IPS DF 6.9 (cell line): ENCODE measurements at places on chromosomes 1 and 21.
A peak's percentile ranks its signal among the peaks of the same experiment; 100 is the strongest.

DNA sequence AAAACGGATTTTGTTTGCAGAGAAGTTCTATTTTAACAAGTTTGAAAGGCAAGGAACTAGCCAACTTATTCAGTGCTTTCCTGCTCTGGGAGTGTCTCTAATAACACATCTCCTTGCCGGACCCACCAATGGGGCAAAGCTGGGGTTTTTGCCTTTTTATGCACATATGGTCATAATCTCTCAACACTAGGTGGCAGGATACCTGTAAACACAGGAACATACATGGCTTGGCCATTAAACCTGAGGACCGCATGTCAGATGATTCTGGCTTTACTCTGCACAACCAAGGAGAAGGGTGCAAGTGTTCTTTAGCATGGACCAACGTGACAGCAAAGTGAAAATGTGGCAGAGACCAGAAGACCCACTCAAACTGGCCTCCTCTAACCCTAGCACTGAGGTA lies 4.9 kb downstream of the TMEM9 start:
- H3K36me3 ChIP-seq, result peaks cover 34% of the 10 kb centered on the region; the same call in 1 of the 2 replicates
- H3K27ac ChIP-seq, result no peak overlapping the region
- H3K4me1 ChIP-seq, result no peaks in the 10 kb centered on the region
- H3K27me3 ChIP-seq, result no peaks in the 10 kb centered on the region
- no peak for DNase-seq
- H3K4me3 ChIP-seq, result no peak overlapping the region

DNA sequence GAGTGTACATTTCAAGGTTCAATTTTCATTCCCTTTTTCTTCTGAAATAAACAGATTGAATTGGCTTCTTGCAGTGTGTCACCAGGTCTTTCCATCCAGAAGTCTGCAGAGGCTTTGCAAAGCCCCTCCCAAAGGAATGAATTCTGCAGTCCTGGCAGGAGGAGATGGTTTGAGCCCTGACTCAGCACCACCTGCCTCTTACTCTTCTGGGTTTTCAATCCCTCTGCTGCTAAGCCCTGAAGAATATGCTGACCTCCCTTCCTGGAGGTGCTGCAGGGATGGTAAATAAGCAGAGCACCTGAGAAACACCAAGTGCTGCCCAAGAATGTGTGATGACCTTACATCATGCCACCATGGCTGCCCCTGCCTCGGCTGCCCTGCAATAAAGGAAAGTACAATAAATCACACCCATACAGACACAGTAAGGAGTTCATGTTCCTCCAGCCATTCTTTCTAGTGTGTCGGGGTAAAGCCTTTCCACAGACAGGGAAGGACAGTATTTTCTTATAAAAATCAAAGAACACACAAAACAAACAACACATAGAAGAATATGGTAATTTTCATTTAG lies 209.2 kb downstream of the ZNF326 start:
- no peaks in the 10 kb centered on the region for H3K36me3 ChIP-seq
- no peaks in the 10 kb centered on the region; the same call in 1 of the 2 replicates for H3K27me3 ChIP-seq
- DNase-seq, result no peak
- H3K4me3 ChIP-seq, result no peak overlapping the region
- H3K27ac ChIP-seq, result no peak overlapping the region

GRCh38 chr1:229507502-229507901 lies 639 bp downstream of the NUP133 start:
- H3K36me3 ChIP-seq, result no peaks in the 10 kb centered on the region
- no peaks in the 10 kb centered on the region for H3K4me1 ChIP-seq
- no peaks in the 10 kb centered on the region for H3K27me3 ChIP-seq
- H3K4me3 ChIP-seq, result peak overlapping the region; percentile 89
- no peak for DNase-seq

- H3K27me3 ChIP-seq, result no peaks in the 10 kb centered on the region
- no peak overlapping the region for H3K4me3 ChIP-seq
- H3K4me1 ChIP-seq, result peaks cover 19% of the 10 kb centered on the region
- no peak overlapping the region for H3K27ac ChIP-seq
These were observed 114.4 kb downstream of the CASZ1 start for GRCh38 chr1:10682108-10682445.

GRCh38 chr1:59552007-59552406 lies 255.1 kb downstream of the FGGY start:
- H3K4me3 ChIP-seq, result no peak overlapping the region
- no peak for DNase-seq
- H3K4me1 ChIP-seq, result no peaks in the 10 kb centered on the region; the same call in 1 of the 2 replicates
- no peak overlapping the region for H3K27ac ChIP-seq
- no peaks in the 10 kb centered on the region for H3K36me3 ChIP-seq
- no peaks in the 10 kb centered on the region for H3K27me3 ChIP-seq

GRCh38 chr1:30406996-30407864 lies 316.2 kb downstream of the MATN1 start:
- H3K4me3 ChIP-seq, result no peak overlapping the region
- no peaks in the 10 kb centered on the region for H3K36me3 ChIP-seq
- DNase-seq, result no peak
- H3K27me3 ChIP-seq, result no peaks in the 10 kb centered on the region

GRCh38 chr1:198623752-198624647 lies 14.8 kb upstream of the PTPRC start:
- no peaks in the 10 kb centered on the region for H3K27me3 ChIP-seq
- H3K4me1 ChIP-seq, result no peaks in the 10 kb centered on the region
- no peak overlapping the region for H3K27ac ChIP-seq
- no peak for DNase-seq
- H3K4me3 ChIP-seq, result no peak overlapping the region

DNA sequence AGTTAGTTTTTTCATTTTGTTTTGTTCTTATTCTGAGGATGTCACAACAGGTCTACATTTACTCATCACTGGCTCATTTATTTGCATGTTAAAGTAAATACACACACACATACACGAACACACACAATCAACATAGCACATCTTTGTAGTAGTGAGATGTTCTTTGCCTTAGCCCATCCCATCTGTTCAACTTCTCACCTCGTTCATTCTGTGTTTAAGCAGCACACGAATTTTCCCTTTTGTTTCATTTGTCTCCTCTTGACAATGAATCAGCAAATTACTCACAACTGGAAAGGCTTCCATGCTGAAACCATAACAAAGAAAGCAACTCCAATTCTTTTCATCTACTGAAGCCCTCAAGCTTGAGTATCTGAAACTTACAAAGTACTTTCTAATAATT lies 133.3 kb upstream of the CHRM3 start:
- H3K4me1 ChIP-seq, result no peaks in the 10 kb centered on the region
- no peaks in the 10 kb centered on the region for H3K27me3 ChIP-seq
- DNase-seq, result no peak
- no peak overlapping the region for H3K4me3 ChIP-seq
- H3K36me3 ChIP-seq, result no peaks in the 10 kb centered on the region
- H3K27ac ChIP-seq, result no peak overlapping the region

- no peaks in the 10 kb centered on the region for H3K27me3 ChIP-seq
- no peak overlapping the region for H3K27ac ChIP-seq
- H3K36me3 ChIP-seq, result no peaks in the 10 kb centered on the region
- peak; percentile 54 for DNase-seq
- H3K4me1 ChIP-seq, result no peaks in the 10 kb centered on the region
These were observed 20.7 kb downstream of the MIS18A start for GRCh38 chr21:32257962-32258785.

DNA sequence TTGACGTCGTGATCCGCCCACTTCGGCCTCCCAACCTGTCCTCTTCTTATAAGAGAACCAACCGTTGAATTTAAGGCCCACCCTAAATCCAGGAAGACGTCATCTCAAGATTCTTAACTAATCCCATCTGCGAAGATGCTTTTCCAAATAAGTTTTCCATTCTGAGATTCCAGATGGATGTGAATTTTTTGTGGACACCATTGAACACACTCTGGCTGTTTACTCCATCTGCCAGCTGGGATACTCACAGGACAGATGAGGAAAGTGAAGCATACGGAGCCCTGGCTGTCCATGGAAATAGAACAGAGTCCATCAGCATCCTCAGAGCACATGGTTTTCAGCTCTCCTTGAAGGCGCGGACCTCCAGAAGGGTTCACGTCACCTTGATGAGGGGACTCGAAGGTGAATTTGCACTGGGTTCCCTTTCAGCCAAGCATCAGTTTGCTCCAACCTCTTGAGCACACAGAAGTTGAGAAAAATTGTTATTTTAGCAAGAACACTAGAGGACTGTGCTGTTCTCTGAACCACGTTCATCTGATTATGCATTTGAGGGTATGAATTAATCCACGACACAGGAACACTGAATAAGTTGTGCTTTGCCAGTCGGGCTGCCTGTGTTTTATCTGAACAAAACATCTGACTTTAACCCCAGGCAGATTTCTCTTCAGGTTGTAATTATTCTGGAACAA lies 68.6 kb downstream of the KAZN start:
- no peak for DNase-seq
- H3K4me1 ChIP-seq, result no peaks in the 10 kb centered on the region
- no peak overlapping the region for H3K4me3 ChIP-seq
- no peaks in the 10 kb centered on the region for H3K27me3 ChIP-seq

- no peaks in the 10 kb centered on the region for H3K27me3 ChIP-seq
- H3K4me1 ChIP-seq, result no peaks in the 10 kb centered on the region
- DNase-seq, result no peak
- H3K27ac ChIP-seq, result no peak overlapping the region
- H3K36me3 ChIP-seq, result no peaks in the 10 kb centered on the region
These were observed 101.3 kb upstream of the KCNE2 start for GRCh38 chr21:34262469-34262845.

DNA sequence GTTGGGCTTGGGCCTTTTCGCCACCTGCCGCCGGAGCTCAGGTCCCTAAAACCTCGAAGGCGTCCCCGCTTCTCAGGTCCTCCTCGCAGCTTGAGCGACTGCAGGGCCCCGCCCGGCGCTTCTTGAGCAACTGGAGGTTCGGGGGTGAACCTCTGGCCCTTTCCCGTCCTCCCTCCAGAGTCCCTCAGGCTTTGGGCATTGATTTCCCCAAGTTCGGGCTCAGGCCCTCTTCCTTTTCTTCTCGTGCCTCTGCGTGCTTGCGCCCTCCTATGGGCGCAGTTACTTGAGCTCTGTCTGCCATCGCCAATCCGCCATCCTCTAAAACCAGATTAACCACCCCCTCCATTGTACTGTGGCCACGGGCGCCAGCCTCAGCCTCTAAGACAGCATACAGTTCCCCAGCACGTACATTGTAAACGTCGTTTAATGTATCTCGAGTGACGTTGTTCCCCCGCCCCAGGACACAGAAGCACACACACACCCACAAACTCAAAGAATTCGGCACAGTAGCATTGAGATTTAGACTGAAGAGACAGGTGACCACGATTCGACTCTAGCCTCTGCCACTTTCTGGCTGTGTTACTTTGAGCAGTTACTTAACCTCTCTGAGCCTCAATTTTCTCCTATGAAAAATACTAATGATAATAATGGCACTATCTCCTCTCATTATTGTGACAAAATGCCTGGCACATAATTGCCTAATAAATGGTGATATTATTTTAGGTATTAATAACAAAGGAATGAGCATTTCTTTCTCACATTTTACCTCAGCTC lies 22.6 kb downstream of the BTG2 start:
- peaks cover 1% of the 10 kb centered on the region; the same call in 1 of the 2 replicates for H3K27me3 ChIP-seq
- no peak for DNase-seq
- H3K4me3 ChIP-seq, result peak overlapping the region; percentile 19; the same call in 1 of the 2 replicates
- H3K27ac ChIP-seq, result no peak overlapping the region
- H3K36me3 ChIP-seq, result no peaks in the 10 kb centered on the region
- peaks cover 19% of the 10 kb centered on the region; the same call in 1 of the 2 replicates for H3K4me1 ChIP-seq

GRCh38 chr1:67148516-67149178 lies 13.9 kb upstream of the C1orf141 start:
- DNase-seq, result no peak
- no peaks in the 10 kb centered on the region for H3K4me1 ChIP-seq
- H3K27me3 ChIP-seq, result no peaks in the 10 kb centered on the region
- H3K27ac ChIP-seq, result no peak overlapping the region
- no peak overlapping the region for H3K4me3 ChIP-seq

GRCh38 chr21:43274946-43275310 lies 106.1 kb downstream of the CRYAA start:
- H3K4me1 ChIP-seq, result peaks cover 5% of the 10 kb centered on the region; the same call in 1 of the 2 replicates
- no peaks in the 10 kb centered on the region for H3K27me3 ChIP-seq
- H3K36me3 ChIP-seq, result no peaks in the 10 kb centered on the region

- H3K4me1 ChIP-seq, result no peaks in the 10 kb centered on the region
- no peak for DNase-seq
These were observed 48.0 kb downstream of the NID1 start for GRCh38 chr1:236016782-236017400.

DNA sequence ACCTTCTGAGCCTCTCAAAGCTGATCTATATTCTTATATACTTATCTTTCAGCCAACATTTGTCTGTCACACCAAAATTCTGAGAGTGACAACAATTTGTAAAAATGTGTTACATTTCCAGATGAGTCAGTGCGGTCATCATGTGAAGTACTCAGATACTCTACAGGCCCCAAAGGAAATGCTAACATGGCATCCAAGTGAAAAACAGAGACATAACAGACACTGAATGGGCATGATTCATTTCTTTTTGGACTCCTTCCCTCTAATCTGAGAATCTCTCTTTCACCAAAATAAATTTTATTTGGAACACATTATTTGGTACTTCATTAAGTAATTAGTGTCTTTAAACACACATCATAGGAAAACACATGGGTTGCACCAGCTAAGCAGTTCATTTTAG lies 96.6 kb downstream of the SLC44A5 start:
- no peaks in the 10 kb centered on the region for H3K27me3 ChIP-seq
- no peak overlapping the region for H3K4me3 ChIP-seq
- DNase-seq, result no peak

DNA sequence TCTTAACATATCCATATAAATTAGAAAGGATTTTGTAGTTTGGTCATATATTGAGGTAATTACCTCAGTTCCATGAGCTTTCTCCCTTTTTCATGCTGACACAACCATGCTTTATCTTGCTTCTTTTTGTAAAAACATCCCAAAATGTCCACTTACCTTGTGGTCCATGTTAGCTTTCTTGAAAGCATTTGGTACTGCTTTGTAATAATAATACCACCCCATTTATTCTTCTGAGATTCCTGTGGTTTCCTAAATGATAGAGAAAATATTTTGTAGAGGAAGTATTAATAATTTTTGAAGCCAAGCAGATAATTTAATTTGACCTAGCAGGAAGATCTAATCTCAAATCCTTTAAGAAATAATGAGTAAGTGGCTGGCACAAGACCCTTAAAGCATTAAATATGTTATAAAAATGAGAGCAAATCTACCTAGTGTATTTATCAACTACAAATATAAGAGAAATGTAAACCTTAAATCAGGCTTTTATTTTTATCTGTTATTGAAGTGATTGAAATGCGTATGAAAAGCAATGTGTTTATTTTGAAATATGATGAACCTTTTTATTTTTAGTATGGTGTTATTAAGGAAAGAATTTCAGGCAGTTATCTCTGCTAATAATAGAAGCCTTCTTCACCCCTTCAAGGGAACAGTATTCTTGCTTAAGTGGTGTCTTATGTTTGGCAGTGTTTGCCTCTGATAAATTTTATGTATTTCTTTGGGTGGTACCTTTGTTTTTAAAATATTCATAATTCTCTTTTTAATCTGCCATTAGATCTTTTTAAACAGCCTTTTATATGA lies 9.2 kb downstream of the PRKAA2 start:
- no peak overlapping the region for H3K4me3 ChIP-seq
- H3K27me3 ChIP-seq, result no peaks in the 10 kb centered on the region
- no peaks in the 10 kb centered on the region for H3K36me3 ChIP-seq
- no peaks in the 10 kb centered on the region for H3K4me1 ChIP-seq
- no peak overlapping the region for H3K27ac ChIP-seq
